Stimulated activated CD8-positive, alpha-beta memory T cell treated with anti-CD3 and anti-CD28 coated beads, Interleukin-4, amount 100 ng/mL, for 1 hour (primary cell): ENCODE measurements at places on chromosomes 12 and 14.

DNA sequence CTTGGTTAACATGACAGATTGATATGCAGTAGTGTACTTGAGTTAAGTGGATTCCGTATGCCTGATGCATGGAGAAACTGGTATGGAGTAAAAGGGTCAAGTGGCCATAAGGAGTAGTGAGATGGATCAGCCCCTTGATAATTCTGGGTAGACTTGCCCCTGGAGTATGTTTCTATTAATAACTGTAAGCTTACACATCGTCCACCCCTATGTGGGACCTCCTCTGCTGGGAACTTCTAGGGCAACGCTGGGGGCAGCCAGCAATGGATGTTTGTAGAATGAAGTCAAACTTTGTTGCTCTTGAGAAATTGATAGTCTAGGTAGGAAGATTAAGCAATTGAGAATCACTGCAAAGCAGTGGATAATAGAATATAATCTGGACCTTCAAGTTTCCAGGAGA is 3.5 kb downstream of the C12orf75 start:
- DNase-seq = no peak

GRCh38 chr12:49932533-49933130 is 17.9 kb upstream of the AQP2 start:
- no peak for DNase-seq

- DNase-seq = no peak
These were observed 1.2 kb downstream of the HOXC10 start for GRCh38 chr12:53985994-53986685.

- no peak for DNase-seq
These were observed 143.3 kb upstream of the RFLNA start for GRCh38 chr12:124151583-124151982.

DNA sequence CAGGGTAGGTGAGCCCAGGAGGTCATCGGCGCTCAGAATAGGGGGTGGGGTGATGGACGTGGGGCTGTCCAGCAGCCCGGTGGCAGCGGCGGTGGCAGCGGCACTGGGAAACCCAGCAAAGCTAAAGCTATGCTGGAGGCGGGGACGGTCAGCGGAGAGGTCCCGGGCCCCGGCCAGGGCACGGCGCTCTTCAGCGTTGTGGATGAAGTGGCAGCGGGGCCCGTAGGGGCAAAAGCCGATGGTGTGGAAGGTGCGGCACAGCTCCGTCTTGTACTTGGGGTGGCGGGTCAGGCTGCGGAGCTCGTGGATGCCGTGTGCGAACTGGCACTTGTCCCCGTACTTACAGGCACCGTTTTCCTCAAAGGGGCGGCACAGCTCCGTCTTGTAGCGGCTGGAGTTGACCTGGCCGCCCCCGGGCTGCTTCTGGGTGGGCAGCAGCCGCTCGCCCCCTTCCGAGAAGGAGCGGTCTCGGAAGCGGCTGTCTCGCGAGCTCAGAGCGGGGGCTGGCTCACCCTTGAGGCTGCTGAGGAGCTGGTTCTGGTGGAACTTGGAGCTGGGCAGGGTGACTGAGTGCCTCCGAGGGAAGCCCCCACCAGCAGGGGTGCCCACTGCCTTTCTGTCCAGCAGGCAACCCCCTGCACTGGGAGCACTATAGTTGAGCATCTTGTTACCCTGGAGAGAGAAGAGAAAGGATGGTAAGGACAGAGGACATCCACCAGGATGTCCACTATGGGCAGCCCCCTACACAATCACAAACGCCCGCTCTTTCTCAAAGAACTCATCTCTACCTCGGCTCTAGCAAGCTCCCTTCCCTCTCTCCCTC is 2.8 kb downstream of the ZFP36L1 start:
- DNase-seq = no peak

DNA sequence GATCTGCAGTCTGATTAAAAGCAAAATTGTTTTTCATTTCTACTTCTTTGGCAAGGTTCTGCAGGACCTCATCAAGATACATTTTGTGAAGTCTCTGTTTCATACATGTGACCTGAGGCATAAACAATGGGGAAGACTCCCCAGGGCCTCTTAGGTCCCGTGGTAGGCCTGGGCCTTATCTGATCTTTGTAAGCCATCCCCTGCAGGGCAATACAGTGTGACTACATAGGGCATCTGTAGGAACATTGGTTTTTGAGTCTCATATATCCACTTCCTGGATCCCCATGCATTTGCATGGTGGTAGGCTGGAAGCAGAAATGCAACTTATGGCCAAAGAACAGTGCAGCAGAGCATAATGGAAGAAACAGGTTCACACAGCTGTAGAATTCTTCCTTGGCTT is 6.0 kb downstream of the FAR2 start:
- DNase-seq = no peak

DNA sequence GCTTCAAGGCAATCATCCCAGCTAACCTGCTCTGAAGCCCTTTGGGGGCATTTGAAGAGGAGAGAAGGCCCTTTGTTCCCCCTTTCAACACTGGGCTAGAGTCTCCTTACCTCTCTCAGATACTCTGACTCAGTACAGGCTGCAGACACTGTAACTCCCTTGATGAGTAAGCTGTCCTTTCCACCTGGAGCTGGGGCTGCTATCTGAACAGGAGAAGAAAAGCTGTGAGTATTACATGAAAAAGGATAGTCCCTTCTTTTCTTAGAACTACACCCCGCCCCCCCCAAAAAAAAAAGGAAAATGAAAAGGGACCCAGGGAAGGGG is 186.6 kb upstream of the PLEKHG7 start:
- no peak for DNase-seq

DNA sequence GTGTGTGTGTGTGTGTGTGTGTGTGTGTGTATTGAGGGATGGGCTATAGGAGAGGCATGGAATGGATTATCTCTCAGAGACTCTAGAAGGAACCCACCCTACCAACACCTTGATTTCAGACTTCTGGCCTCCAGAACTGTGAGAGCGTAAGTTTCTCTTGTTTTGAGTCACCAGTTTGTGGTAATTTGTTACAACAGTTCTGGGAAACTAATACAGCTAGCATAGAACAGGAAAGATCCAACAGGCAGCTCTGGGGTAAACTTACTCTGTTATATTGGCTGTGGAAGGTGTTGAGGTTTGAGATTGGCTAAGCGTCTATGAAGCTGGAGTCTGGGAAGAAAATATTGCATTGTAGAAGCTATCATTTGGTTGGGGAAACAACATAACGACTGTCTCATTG is 334.3 kb downstream of the AACS start:
- no peak for DNase-seq

DNA sequence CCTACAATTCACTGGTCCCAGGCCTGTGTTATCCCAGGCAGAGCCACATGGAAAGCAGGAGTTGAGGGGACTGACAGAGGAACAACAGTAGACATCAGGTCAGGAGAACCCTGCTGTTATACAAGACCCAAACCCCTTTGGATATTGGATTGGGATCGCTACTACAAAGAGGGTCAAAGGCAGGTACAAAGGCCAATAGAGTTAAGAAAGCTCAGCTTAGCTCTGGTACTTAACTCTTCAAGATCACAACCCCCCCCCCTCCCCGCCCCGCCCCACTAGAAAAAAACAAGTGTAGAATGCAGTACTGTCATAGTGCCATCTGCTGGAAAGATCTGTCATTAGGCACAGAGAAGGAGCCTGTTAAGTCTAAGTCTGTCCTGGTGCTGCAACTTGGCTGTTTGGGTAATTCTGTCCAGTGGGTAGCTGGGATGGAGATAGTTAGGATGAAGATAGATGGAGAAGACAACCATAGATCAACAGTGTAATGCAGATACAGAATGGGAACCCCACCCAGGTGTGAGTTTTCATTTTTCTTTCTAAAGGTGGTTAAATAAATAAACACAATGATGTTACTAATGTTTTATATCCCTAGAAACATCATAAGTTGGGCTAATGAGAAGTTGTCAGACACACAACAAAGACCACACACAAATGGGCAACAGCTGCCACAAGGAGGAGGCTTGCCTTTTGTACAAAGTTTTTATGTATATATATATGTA is 17.2 kb downstream of the REM2 start:
- no peak for DNase-seq

- no peak for DNase-seq
These were observed 79.9 kb upstream of the KCNA1 start for GRCh38 chr12:4829793-4830162.

- DNase-seq = no peak
These were observed 1720.2 kb upstream of the SEL1L start for GRCh38 chr14:83253870-83254269.

GRCh38 chr12:94458877-94459727 is 565 bp downstream of the CEP83 start:
- DNase-seq = no peak

DNA sequence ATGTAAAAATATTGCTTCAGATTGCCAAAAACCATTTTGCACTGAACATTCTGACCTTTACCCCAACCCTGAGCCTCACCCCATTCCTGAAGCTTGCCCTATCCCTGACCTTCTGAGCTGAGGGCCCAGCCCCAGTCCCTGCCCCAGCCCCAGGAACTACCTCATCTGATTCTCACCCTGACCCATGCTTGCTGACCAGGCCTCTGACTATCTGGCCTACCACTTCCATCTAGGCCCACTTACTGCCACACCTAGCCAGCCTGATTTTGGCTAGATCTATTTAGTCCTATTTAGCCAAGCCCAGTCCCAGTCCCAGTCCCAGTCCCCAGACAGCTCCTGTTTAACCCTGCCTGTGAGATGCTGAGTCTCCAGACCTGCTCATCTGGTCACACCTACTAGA is 33.6 kb downstream of the OR10P1 start:
- no peak for DNase-seq

DNA sequence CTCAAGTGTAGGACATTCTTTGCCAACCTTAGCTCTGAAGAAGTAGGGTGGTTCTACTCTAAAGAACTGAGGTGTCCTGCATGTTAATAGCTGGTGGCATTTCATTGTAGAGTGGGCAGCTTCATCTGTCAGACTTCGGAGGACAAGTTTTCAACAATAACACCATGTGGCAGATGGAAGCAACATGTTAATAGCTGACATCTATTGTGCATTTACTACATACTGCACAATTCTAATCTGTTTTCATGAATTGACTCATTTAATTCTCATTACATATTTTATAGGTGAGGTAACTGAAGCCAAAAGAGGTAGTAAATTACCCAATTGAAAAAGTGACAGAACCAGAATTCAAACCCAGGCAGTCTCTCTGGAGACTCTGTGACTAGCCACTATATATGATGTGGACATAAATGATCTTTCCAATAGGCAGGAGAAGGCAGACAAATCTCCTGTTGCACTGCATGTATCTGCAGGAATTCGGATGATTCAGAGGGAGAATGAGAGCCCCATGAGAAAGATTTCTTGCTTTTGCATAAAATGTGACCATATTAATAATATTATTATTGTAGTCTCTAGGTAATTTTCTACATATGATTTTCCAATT is 137.2 kb upstream of the E2F7 start:
- no peak for DNase-seq

DNA sequence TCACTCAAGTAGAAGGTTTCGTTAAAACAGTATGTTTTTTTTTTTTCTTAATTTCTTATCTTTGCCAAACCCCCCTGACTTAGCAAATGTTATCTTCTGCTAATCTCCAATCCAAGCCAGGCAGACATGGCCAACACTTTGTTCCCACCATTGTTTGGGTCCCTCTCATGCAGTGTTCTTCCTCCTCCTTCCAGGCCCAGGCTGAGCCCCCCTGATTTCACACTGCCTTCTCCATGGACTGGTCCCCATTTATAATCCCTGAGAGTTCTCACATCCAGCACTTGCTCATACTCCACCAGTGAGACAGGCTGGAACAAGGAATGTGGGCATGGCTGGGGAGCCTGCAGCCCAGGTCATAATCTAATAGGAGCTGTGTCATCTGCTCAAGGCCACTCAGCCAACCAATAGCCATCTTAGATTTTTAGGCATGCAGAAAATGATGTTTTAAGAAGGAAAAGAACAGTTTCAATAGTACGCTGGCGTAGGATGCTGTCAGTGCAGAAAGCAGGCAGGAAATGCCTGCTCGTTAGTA is 238.4 kb upstream of the CCDC196 start:
- no peak for DNase-seq

GRCh38 chr12:23504641-23505399 is 444.6 kb downstream of the SOX5 start:
- DNase-seq = no peak

DNA sequence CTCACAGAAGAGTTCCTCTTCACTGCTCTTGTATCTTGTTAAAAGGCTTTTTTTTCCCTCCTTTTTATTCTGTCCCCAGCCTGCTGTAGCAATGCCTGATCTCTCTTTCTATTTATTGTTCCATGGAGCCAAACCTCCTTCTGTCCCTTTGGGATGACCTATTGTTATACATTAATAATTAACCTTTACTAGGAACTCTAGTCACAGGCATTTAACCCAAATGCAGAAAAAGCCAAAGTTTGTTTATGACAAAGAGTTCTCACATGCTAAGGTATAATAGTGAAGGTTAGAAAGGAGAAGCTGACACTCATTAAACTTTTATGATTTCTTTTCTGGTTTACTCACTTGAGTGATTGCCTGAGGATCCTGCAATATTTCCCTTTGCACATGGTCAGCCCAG is 535.8 kb downstream of the NRXN3 start:
- DNase-seq = no peak

- DNase-seq = no peak
These were observed 54.0 kb upstream of the CISTR start for GRCh38 chr12:53805791-53806190.

DNA sequence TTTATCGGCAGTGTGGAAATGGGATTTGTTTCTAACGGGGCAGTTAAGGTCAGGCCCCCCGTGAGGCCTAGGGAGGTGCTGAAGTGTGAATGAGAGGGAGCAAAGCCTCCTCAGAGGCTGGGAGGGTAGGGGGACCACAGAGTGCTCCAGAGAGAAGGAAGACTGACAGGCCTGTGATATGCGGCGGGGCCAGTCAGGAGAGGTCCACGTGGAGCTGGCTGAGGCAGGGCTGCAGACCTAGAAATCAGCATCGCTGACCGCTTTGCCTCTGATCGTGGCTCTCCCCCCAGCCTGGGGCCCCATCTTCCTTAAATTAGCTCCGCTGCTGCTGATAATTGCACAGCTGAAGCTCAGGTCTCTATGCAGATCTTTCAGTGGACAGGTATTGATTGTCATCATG is 240.8 kb upstream of the PWP1 start:
- DNase-seq = no peak

DNA sequence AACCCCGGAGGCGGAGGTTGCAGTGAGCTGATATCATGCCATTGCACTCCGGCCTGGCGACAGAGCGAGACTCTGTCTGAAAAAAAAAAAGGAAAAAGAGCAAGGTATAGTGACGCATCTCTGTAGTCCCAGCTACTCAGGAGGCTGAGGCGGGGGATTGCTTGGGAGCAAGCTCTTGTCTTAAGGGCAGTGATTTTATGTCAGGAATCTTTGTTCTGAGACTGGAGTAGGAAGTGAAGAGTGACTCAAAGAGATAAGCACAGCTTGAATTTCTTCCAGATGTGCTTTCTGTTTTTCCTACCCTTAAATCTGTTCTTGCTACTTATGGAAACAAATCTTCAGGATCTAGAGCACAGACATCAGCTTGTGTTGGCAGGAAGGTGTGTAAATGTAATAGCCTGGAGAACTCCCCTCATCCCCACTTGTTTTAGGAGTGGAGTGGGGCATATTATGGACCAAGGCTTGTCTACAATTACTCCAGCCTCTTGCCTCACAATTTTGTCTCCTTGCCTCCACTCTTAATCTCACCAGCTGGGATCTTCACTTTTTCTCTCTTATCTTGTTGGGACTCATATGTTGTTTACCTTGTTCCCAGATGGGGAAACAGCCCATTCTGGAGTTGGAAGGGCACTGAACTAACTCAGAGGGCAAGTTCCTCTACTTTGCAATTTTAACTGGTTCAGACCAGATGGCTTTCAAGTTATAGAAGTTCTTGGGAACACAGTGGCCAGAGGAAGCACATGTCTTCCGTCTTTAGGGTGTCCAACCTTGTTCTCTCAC is 7.5 kb downstream of the TMED2 start:
- DNase-seq = no peak
